ENCODE measurements at places on chromosomes 3 and 15. TPM values are rescaled to one million over a fixed set of nuclear protein-coding genes. Genes with fewer than 3 reads are reported as not detected.
A peak's percentile ranks its signal among the peaks of the same experiment; 100 is the strongest.

Gene FBXL22
- total RNA-seq = 20.1 TPM

Gene BCL6
- total RNA-seq = 53.0 TPM

Gene RYR3
- 0.11 TPM for total RNA-seq

Gene THRB
- 7.0 TPM for total RNA-seq

- no peak overlapping the region for H3K27ac ChIP-seq
- no peak overlapping the region for H3K4me3 ChIP-seq
- H3K27me3 ChIP-seq = no peaks in the 10 kb centered on the region
- no peaks in the 10 kb centered on the region for H3K36me3 ChIP-seq
- DNase-seq = no peak
Observed at GRCh38 chr3:134103470-134103869, 73.7 kb upstream of the SLCO2A1 start.

DNA sequence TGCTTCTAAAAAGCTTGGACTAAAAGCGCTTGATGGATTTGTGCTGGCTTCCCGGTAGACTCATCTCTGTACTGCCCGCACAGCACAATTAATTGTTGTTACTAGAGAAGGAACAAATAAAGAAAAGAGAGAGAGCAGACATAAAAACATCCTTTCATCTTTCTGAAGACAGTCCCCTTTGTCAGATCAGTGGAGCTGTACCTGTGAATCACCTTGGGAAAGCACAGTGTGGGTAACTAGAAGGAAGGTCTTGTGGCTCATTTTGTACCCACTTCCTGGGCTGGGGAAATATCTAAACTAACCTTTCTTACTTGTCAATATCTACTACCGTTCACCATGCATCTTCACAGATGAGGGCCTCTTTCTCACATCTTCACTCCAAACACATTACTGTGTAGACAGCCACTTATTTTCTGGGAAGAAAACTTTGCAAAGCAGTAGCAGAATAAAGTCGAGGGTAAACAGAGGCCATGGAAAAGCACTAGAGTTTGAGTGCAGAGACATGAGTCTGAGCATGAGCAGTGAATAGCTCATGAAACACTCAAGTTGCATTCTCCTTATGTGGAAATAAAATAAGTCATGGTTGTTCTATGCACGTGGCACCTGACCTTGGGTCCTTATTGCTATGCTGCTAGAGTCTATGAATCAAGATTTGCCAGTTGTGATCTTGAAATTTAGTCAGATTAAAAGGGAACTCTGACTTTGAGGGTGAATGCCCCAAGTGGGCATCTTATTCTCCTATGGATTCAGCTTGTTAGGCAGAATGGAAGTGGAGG is 169.3 kb downstream of the LPP start:
- no peaks in the 10 kb centered on the region for H3K27me3 ChIP-seq
- H3K27ac ChIP-seq = no peak overlapping the region
- peaks cover 24% of the 10 kb centered on the region for H3K4me1 ChIP-seq
- no peaks in the 10 kb centered on the region for H3K36me3 ChIP-seq
- H3K4me3 ChIP-seq = no peak overlapping the region
- DNase-seq = no peak

DNA sequence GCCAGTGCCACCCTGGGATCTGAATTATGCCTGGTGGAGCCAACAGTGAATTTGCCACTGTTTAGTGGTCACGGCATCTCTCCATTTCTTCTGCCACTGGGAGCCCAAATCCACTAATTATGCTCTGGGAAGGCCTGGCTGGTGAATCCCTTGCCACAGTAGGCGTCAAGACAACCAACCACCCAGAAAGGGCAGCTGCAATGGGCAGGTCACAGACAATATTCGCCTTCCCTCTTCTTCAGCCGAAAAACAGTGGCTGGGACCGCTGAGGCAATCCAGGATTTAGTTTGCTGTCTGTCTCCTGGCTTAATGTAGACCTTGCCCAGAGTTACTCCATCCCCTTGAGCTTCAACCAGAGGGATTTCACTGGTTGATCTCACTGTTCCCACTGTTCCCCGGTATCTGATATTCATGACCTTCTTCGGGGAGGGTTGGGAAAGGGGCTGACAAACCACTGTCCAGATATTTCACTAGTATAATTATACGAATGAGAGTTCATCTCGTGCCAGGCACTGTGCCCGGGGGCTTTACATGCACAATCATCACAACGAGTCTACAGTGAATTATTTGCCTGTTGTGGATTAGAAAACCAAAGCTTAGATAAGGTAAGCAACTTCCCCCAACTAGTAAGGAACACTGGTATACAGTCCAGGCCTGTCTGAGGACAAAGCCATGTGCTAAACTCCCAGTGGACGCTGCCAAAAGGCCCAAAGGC is 49.9 kb upstream of the RAB6B start:
- DNase-seq = no peak
- no peaks in the 10 kb centered on the region for H3K4me1 ChIP-seq
- H3K4me3 ChIP-seq = no peak overlapping the region
- H3K36me3 ChIP-seq = no peaks in the 10 kb centered on the region
- peak overlapping the region; percentile 22 for H3K27ac ChIP-seq

DNA sequence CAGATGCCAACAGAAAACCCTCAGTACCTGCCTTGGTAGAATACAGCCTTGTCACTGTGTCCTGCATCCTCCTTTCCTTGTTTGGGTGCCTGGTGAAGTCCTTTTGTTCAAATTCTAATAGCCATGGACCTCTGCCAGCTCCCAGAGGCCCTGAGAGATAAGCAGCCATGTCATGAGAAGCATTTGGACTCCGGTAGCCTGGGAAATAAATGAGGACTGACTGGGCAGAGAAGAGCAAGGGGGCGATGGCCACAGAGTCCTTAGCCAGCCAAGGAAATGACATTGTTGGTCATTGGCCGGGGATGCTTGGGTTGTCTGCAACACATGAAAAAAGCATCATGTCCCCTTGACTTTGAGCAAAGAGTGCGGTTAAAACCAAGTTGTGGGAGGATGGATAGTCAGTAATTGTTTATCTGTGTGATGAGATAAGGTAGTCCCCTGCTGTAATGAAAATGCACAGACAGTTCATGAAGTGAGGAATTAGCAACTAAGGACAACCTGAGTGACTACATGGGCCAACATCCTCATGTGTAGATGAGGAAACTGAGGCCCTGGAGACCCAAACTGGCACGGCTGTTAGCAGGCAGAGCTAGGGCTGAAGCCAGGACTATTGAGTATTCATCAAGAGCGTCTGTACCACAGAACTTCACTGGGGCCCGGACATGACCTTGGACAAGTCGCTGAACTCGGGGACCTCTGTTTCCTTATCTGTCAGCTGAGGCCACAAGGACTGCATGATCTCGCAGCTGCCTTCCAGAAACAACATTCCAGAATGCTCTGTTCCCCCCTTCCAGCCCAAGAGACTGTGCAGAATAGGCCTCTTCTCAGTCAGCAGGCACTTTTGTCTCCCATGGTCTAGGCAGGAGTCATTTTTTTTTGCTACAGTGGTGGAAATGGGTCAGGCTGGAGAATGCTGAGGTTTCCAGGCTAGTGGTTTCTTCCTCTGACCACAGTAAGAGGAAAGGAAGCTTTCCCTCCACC is 90.5 kb upstream of the CTDSPL start:
- H3K4me3 ChIP-seq = no peak overlapping the region
- H3K36me3 ChIP-seq = no peaks in the 10 kb centered on the region
- H3K4me1 ChIP-seq = peaks cover 72% of the 10 kb centered on the region
- H3K27ac ChIP-seq = peak overlapping the region; percentile 76
- H3K27me3 ChIP-seq = no peaks in the 10 kb centered on the region

GRCh38 chr3:141863491-141863890 is 13.0 kb upstream of the ATP1B3 start:
- H3K4me3 ChIP-seq = no peak overlapping the region
- no peak overlapping the region for H3K27ac ChIP-seq
- no peaks in the 10 kb centered on the region for H3K36me3 ChIP-seq
- H3K4me1 ChIP-seq = no peaks in the 10 kb centered on the region
- DNase-seq = no peak

DNA sequence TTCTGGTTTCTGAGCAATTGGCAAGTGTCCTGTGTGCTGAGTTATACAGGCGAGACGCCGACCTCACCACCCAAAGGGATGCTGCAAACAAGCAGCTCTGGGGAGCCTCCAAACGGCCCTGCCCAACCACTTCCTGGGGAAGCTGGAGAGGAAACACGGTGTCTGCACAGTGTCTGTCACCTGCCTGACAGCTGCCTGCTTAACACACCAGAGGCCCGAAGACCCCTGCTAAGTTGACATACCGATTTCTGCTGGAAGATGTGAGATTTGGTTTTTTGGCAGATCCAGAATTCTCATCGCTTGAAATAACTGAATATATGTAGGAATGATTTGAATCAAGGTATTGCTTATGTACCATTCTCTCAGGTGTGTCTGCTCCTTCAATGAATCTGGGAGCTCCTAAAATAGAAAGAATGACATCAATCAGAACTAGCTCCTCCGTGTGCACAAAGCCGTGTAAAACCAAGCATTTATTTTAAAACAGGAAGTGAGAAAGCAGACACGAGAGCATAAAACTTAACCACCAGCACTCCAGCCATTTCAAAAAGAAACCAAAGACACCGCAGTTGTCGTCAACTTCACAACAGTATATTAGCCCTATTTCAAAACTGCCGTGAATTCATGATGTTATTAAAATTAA is 27.2 kb downstream of the LRRC2 start:
- no peaks in the 10 kb centered on the region for H3K27me3 ChIP-seq
- no peak overlapping the region for H3K4me3 ChIP-seq
- H3K27ac ChIP-seq = no peak overlapping the region
- peaks cover 7% of the 10 kb centered on the region for H3K4me1 ChIP-seq

- H3K27ac ChIP-seq = no peak overlapping the region
- no peak for DNase-seq
- no peaks in the 10 kb centered on the region for H3K27me3 ChIP-seq
- H3K4me3 ChIP-seq = no peak overlapping the region
- no peaks in the 10 kb centered on the region for H3K36me3 ChIP-seq
Observed at GRCh38 chr3:132062535-132062934, 27.7 kb upstream of the CPNE4 start.

- H3K27ac ChIP-seq = peak overlapping the region; percentile 90
- no peaks in the 10 kb centered on the region for H3K27me3 ChIP-seq
- H3K4me1 ChIP-seq = no peaks in the 10 kb centered on the region
- H3K36me3 ChIP-seq = no peaks in the 10 kb centered on the region
Observed at GRCh38 chr3:9914559-9915253, 2.2 kb upstream of the IL17RC start.

GRCh38 chr15:67685008-67685599 is 140.2 kb upstream of the SKOR1 start:
- H3K4me1 ChIP-seq = no peaks in the 10 kb centered on the region
- no peaks in the 10 kb centered on the region for H3K36me3 ChIP-seq
- no peak overlapping the region for H3K27ac ChIP-seq
- no peak for DNase-seq
- no peaks in the 10 kb centered on the region for H3K27me3 ChIP-seq

DNA sequence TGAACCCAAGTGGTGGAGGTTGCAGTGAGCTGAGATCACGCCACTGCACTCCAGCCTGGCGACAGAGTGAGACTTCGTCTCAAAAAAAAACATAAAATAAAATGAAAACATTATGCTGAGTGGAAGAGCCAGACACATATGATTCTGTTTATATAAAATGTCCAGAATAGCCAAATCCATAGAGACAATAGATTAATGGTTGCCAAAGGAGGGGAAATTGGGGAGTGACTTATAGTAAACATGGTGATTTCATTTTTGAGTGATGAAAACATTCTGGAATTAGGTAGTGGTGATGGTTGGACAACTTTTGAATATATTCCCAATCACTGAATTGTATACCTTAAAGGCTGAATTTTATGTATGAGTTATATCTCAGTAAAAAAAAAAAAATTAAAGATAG is 172.0 kb upstream of the BFSP2 start:
- no peaks in the 10 kb centered on the region for H3K4me1 ChIP-seq
- no peak for DNase-seq
- H3K4me3 ChIP-seq = no peak overlapping the region
- no peak overlapping the region for H3K27ac ChIP-seq
- H3K27me3 ChIP-seq = no peaks in the 10 kb centered on the region

- DNase-seq = no peak
- no peaks in the 10 kb centered on the region for H3K27me3 ChIP-seq
- no peaks in the 10 kb centered on the region for H3K4me1 ChIP-seq
- no peak overlapping the region for H3K27ac ChIP-seq
Observed at GRCh38 chr3:146396792-146397191, 72.6 kb downstream of the PLSCR2 start.

DNA sequence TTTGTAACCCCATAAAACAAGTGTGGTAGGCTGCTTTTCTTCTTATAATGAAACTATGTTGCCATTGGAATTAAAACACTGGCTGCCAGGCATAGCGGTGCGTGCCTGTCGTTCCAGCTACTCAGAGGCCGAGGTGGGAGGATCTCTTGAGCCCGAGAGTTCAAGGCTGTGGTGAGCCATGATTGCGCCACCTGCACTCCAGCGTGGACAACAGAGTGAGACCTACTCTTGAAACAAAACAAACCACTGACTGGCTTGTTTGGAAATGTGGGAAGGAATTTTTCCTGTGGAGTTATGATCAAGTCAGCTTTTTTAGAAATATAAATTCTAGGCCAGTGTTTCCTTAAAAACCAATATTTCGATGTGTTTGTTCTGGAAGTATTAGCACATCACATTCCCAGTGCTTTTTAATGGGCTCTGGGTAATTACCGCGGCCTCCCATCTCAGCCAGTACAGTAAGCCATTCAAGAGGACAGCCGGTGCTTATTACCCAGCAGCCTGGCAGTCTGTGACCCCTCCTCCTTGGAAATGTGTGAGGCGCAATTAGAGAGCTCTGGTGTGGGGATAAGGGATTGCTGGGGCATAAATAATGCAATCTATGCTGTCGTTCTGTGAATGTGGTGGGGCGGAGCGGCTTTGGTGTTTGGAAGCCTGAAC is 58.3 kb upstream of the TRAK1 start:
- H3K4me1 ChIP-seq = peaks cover 78% of the 10 kb centered on the region
- no peak overlapping the region for H3K4me3 ChIP-seq
- peak overlapping the region; percentile 88 for H3K27ac ChIP-seq
- DNase-seq = peak; percentile 91
- H3K36me3 ChIP-seq = peaks cover 8% of the 10 kb centered on the region

DNA sequence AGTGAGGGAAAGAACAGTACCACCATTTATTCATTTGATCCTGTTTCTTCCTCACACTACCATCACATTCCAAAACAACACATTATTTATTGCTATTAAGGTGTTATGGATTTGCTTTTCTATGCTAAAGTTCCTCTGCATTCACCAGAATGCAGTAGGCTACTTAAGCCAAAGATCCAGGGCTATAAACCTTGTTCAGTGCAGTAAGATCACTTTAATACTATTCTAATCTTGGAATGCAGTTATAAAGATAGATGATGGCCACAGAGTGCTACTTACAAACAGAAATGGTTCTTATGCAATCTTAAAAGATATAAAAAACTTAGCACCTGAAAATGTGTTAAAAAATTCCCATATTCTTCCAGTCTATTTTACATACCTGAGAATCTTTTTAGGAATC is 107.5 kb upstream of the TSPAN3 start:
- H3K36me3 ChIP-seq = peaks cover 21% of the 10 kb centered on the region
- H3K4me3 ChIP-seq = no peak overlapping the region
- peaks cover 7% of the 10 kb centered on the region for H3K4me1 ChIP-seq
- H3K27ac ChIP-seq = no peak overlapping the region

GRCh38 chr3:182567700-182568099 is 225.6 kb upstream of the ATP11B start:
- no peaks in the 10 kb centered on the region for H3K4me1 ChIP-seq
- H3K4me3 ChIP-seq = no peak overlapping the region
- H3K27ac ChIP-seq = no peak overlapping the region
- no peaks in the 10 kb centered on the region for H3K27me3 ChIP-seq

All from right atrium auricular region (tissue), 2 donors.